ENCODE measurements at places on chromosomes 5 and 9. TPM values are rescaled to one million over a fixed set of nuclear protein-coding genes. Genes with fewer than 3 reads are reported as not detected.

The MARCOL gene
- total RNA-seq: not detected

The LCNL1 gene
- total RNA-seq: not detected

DNA sequence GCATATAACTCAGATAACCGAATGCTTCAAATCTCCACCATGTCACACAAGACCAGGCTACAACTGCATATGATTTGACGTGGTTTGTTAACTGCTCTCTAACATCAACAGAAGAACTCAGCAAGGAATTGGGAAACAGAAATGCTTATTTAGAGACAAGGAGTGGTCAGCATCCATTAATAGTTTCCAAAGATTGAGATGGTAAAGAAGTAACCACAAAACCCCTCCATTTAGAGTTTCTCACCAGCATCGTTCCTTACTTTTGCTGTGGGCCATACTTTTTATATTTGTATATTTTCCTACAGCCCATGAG lies 25.2 kb downstream of the DPYSL3 start:
- no peak for DNase-seq

The HEMGN gene
- not detected for total RNA-seq

The SVEP1 gene
- total RNA-seq: 0.42 TPM

GRCh38 chr5:163727028-163727427 lies 221.6 kb downstream of the MAT2B start:
- DNase-seq: no peak

The CERCAM gene
- 19.6 TPM for total RNA-seq

- DNase-seq: no peak
These were observed 10.5 kb downstream of the PJA2 start for GRCh38 chr5:109399092-109399759.

The RELL2 gene
- 6.7 TPM for total RNA-seq

DNA sequence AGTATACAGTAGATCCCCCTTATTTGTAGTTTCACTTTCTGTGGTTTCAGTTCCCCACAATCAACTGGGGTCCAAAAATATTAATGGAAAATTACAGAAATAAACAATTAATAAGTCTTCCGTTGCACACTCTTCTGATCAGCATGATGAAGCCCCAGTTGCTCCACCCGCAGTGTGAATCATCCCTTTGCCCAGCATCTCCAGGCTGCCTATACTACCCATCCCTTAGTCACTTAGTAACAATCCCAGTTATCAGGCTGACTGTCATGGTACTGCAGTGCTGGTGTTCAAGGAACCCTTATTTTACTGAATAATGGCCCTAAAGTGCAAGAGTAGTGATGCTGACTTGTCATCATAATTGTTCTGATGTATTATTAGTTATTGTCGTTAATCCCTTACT lies 28.9 kb downstream of the SHC3 start:
- no peak for DNase-seq

DNA sequence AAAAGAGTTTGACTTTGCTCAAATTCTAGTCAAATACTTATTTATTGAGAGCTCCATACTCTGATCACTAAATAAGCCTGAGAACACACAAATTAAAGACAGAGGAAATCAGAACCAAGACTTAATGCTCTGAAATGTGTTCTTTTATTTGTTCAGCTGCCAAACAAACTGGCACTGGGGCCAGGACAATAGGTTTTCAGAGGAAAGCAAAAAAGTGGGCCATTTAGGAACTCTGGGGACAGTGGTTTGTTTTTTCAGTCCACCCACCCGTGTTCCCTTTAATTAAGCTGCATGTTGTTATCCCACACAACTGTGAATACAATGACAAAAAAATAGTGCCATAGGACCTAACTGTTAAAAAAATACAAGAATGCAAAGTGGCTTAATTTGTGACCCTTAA lies 95.4 kb upstream of the RETREG1 start:
- no peak for DNase-seq

- no peak for DNase-seq
These were observed 146.0 kb upstream of the NUDT12 start for GRCh38 chr5:103708601-103709000.

The CDKN2B gene
- 1.2 TPM for total RNA-seq

GRCh38 chr9:112061152-112061740 lies 113.9 kb downstream of the SUSD1 start:
- DNase-seq: no peak

DNA sequence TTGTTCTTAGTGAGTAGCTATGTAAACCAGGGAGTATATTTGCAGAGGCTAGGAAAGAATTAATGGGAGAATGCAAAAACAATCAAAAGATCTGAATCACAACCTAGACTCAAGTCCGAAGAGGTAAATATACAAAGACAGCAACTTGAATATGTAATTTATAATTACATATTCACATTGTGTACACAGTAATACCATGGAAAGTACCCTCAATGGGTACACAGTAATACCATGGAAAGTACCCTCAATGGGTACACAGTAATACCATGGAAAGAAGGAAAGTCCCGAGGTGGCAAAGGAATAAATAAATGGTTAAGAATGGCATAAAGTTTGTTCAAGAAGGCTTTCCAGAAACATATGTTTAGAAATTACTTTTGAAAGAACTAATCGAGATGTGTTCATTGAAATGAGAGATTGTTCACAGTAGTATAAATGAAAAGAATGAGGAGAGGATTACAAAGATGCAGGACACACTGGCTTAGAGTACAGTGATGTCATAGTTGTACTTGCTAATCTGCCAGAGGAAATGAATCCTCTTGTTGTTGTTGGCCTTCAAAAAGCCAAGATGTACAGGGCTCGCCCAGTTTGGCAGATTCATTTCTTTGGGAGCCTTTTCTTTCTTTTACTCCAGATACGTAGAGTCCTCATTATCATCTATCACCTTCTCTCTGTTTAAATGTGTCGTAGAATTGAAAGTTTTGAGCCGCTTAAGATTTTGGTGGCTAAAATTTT lies 116.0 kb downstream of the UNC13B start:
- no peak for DNase-seq

DNA sequence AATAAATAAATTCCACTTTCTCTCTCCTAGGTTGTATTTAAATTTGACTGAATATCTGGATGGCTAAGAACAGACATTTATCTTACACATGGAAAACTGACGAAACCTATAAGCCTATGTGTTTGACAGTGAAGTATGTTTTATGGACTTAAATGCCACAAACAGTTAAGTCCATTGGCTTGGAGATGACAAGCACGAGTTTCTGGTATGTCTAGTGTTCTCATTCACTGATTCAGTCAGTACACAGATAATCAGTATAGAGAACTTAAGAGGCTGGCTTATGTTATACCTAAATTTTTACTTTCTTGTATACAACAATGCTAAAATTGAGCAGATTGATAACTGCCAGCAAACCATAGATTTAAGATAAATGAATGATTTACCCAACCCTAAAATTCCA lies 38.9 kb downstream of the SNAPC3 start:
- no peak for DNase-seq

Measured in progenitor cell of endocrine pancreas (in vitro differentiated cells).